ENCODE measurements at places on chromosomes 7 and 10.

GRCh38 chr7:131900785-131901287 lies 344.4 kb upstream of the PODXL start:
- no peaks in the 10 kb centered on the region for H3K36me3 ChIP-seq
- H3K27ac ChIP-seq: no peak overlapping the region
- no peak for DNase-seq
- peaks cover 26% of the 10 kb centered on the region for H3K27me3 ChIP-seq
- no peak overlapping the region for H3K4me3 ChIP-seq
- H3K4me1 ChIP-seq: peaks cover 44% of the 10 kb centered on the region

DNA sequence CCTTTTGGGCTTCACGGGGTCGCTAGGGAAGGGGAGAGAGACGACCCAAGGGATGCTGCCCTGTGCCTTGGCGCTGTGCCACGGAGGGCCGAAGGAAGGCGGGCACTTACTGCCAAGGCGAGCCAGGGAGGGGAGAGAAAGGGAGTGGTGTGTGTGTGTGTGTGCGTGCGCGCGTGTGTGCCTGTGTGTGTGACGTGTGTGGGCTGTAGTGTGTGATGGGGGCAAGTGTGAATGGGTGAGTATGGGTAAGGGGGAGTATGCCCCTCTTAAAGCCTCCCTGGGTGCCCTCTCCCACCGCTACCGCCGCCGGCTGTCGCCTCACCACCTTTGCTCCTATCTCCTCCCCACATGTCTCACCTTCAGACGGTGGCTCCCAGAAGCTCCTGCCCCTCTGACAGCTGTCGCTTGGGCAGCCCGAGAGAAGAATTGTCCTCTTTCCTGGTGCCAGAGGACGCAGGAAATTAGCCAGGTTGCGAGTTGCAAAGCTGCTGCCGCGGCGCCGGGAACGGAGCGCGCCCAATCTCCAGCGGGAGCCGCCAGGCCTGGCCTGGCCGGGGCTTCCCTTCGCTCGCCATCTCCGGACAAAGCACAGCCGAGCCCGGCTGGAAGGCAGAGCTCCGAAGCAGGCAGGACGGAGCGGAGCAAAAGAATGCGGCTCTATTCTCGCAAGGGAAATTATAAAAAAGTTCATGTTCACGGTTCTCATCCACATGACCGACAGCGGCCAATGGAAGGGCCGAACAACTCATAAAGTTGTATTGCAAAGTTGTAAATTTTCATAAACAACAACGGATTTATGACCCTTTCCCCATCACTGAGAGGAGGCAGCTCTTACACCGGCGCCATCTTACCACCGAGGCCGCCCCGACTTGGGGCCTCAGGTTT lies at the start of gene HOXA3:
Gene HOXA3 (minus strand): TSS at position 653 of the 885 bp plus-strand sequence. CDS start 41,943 bp downstream, outside the sequence.
- peaks cover 24% of the 10 kb centered on the region for H3K4me1 ChIP-seq
- peak within 1 kb of the TSS; percentile 97 for H3K4me3 ChIP-seq
- DNase-seq: peak; percentile 69
- H3K36me3 ChIP-seq: peaks cover 74% of the 10 kb centered on the region

DNA sequence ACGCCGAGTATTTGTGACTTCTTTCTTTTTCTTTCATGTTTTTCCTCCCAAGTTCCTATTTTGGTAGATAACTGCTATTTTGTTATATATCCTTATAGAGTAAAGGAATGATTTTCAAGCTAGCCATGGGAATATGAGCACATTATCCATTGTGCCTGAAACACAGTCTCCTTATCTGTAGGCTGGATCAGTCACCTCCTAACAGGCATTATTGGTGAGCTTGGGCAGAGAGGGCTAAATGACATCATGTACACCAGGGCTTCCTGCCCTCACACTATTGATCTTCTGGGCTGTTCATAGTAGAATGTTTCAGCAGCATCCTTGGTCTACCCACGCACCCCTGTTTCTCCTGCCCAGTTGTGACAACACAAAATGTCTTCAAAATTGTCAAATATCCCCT lies 88.1 kb upstream of the CTBP2 start:
- no peak overlapping the region for H3K27ac ChIP-seq
- no peak overlapping the region for H3K4me3 ChIP-seq
- peaks cover 26% of the 10 kb centered on the region for H3K27me3 ChIP-seq
- H3K4me1 ChIP-seq: no peaks in the 10 kb centered on the region
- DNase-seq: no peak

- peak; percentile 88 for DNase-seq
- H3K27me3 ChIP-seq: no peaks in the 10 kb centered on the region
- H3K27ac ChIP-seq: no peak overlapping the region
These were observed 9.0 kb downstream of the MRPL32 start for GRCh38 chr7:42940985-42941847.

DNA sequence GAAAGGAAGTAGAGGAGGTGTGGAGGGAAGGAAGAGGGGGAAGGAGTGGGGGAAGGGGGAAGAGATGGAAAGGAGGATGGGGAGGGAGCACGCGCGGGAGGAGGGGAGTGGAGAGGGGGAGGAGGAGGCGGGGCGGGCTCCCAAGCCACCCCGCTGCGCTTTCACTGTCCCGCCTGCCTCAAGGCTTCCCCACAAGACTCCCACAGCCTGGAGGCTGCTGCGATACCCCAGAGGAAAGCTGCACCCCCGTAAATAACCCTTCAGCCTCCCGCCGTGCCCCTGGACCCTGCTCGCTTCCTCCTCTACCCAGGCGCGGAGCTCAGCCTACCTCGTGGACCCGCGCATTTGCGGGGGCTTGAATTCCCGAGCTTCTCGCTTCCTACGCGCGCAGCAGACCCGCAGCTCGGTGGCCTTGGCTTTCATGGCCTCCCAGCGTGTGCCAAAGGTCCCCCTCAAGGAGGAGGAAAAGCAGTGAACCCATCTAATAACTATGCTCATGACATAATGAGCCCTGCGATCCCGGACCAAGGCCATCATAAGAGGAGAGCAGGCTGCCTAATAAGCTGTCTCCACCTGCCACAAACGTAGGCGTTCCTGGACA lies at the start of gene C10orf67:
Gene C10orf67 (minus strand): TSS at position 557 of the 601 bp plus-strand sequence. CDS start 23 bp downstream, at position 534.
- peaks cover 56% of the 10 kb centered on the region for H3K4me1 ChIP-seq
- H3K4me3 ChIP-seq: peak within 1 kb of the TSS; percentile 90
- H3K27ac ChIP-seq: peak within 1 kb of the TSS; percentile 14
- peak; percentile 58 for DNase-seq

GRCh38 chr7:121395494-121395960 lies 581 bp downstream of the FAM3C start:
- peaks cover 35% of the 10 kb centered on the region for H3K36me3 ChIP-seq
- H3K27ac ChIP-seq: no peak overlapping the region
- H3K27me3 ChIP-seq: no peaks in the 10 kb centered on the region
- H3K4me1 ChIP-seq: peaks cover 14% of the 10 kb centered on the region
- peak overlapping the region; percentile 92 for H3K4me3 ChIP-seq

GRCh38 chr7:42283553-42283952 lies 46.5 kb upstream of the GLI3 start:
- H3K27ac ChIP-seq: no peak overlapping the region
- H3K27me3 ChIP-seq: peaks cover 2% of the 10 kb centered on the region

Measured in nephron progenitor cell (in vitro differentiated cells).